Dermis microvascular lymphatic vessel endothelial cell (primary cell): ENCODE measurements at places on chromosomes 2 and 18. TPM values are rescaled to one million over a fixed set of nuclear protein-coding genes. Genes with fewer than 3 reads are reported as not detected.
A peak's percentile ranks its signal among the peaks of the same experiment; 100 is the strongest.

GRCh38 chr18:12726774-12727550 lies 24.1 kb downstream of the PSMG2 start:
- peak; percentile 65 for DNase-seq

DNA sequence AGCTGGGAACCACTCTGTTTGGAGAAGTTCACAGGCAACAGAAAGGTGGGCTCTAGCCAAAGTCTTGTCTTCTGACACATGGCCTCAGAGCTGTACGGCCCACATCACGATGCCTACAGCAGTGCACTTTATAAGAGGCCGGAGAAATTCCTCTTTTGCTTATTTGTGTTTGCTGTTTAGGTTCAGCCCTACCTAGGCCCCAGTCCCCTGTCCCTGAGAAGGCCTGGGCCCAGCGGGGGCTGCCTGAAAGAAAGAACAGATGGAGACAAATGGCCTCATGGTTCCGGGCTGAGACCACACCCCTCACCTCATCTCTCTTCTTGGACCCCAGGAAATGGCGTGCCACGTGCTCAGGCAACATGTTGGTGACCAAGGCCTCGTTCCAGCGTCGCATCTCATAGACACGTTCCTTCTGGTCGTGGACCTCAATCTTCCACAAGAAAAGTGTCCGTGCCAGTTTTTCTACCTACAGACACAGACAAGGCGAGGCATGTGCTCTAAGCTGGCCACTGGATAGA lies 30.9 kb downstream of the CENPO start:
- DNase-seq: no peak

DNA sequence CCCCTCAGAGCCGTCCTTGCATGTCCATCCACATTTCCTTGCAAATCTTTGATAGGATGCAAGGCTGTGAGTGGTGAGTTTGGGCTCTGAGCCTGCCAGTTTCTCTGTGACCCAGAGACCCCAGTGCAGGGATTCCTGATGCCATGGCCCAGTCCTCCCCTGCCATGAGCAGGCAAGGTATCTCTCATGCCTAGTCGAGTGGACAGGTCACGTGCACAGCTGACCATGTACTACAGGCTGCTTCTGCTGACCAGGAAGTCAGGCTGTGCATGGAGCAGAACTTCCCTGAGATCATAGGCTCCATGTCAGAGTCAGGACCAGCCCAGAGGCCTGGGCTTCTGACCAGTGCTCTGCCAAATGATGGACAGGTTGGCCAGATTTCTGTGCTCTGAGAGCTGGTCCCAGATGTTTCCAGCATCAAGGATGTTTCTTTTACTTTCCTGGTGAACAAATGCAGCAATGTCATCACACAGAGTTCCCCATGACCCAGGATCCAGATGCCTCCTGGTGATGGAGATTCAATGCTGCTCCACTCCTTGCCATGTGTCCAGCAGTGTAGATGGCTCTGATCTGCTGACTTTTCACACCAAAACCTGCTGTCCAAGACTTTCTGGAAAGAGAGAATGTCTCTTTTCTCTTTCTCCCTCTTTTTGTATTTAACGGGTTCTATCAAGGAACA lies 321.6 kb upstream of the HS6ST1 start:
- DNase-seq: no peak

DNA sequence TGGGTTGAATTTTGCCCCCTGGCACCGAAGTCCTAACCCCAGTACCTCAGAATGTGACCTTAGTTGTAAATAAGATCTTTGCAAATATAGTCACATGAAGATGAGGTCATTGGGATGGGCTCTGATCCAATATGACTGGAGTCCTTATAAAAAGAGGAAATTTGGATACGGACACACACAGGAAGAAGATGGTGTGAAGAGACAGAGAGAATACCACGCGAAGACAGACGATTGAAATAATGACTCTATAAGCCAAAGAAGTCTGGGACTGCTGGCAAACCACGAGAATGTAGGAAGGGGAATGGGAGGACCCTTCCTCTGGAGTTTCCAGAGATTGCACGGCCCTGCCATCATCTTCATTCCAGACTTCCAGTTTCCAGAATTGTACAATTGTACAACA lies 98.6 kb downstream of the CPO start:
- peak; percentile 39 for DNase-seq

Gene UGT1A6
- not detected in 2 replicates for total RNA-seq

- no peak for DNase-seq
These were observed 3.9 kb upstream of the IL1R2 start for GRCh38 chr2:101987832-101988231.

DNA sequence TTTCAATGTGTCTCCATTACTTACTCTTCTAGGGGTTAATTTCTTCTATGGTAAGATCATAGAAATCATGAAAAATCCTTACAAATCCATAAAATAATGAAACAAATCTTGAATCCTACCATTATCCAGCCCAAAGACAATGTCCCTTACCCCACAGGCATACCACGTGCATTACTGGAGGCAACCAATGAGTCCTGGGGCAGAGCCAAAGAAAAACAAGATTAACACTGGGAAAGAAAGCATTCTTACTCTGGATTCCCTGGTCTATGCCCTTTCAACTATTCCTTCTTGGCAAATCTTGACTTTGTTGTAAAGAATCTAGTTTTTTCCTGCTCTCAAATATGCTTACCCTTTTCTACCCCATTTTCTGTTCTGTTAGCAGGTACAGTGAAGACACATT lies 3.1 kb upstream of the GALNT1 start:
- DNase-seq: no peak

GRCh38 chr2:170733798-170734600 lies 18.9 kb downstream of the SP5 start:
- DNase-seq: no peak

- no peak for DNase-seq
These were observed 10.9 kb downstream of the TMEM87B start for GRCh38 chr2:112065966-112066365.

GRCh38 chr18:64720781-64721464 lies 572.0 kb upstream of the LINC00305 start:
- no peak for DNase-seq

Gene MRPS9
- total RNA-seq: 12.9 and 18.7 TPM in 2 replicates

DNA sequence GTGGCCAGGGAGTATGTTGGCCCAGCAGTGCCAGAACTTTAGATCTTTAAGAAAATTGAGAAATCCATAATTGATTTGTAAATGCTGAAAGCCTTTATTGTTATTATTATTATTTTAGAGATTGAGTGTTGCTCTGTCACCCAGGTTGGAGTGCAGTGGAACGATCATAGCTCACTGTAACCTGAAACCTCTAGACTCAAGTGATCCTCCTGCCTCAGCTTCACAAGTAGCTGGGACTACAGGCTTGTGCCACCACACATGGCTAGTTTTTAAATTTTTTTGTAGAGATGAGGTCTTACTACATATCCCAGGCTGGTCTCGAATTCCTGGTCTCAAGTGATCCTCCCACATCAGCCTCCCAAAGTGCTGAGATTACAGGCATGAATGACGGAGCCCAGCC lies 143.2 kb upstream of the CCDC68 start:
- no peak for DNase-seq

- DNase-seq: no peak
These were observed 68.7 kb downstream of the RHBDD1 start for GRCh38 chr2:226904592-226904991.

DNA sequence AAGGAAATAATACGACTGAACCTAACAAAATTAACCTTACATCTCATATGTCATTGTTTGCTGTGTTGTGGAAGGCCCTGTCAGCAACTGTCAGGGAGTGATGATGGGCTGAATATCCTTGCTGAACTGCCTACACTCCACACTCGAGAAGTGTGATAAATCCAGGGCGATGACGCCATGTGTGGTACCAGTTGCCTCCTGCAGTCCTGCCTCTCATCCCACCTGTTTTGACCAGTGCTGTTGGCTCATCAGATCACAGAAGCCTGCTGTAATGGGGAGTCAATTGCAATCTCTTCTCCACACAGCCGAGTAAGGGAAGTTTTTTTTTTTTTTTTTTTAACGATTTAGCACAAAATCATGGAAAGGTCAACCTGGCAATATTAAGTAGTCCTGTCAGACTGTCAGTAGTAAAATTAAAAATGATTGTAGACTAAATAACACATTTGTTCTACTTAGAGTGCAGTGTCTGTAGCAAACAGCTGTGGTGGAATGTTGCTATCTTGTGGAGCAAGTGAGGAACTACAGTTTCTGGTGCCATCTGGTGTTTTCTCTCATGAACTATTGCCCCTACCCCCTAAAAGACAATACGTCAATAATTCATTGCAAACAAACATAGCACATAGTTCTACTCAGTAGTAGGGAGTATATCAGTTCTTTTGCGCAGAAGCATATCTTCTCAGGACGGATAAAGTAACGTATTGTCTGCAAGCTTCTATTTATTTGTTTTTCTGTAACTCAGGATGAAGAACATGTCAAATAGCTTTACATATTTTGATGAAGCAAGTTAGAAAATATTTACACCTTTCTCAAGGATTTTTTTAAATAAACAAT lies 347.6 kb downstream of the CTNNA2 start:
- no peak for DNase-seq

Gene SCN2A
- total RNA-seq: under 0.01 TPM in 2 replicates

DNA sequence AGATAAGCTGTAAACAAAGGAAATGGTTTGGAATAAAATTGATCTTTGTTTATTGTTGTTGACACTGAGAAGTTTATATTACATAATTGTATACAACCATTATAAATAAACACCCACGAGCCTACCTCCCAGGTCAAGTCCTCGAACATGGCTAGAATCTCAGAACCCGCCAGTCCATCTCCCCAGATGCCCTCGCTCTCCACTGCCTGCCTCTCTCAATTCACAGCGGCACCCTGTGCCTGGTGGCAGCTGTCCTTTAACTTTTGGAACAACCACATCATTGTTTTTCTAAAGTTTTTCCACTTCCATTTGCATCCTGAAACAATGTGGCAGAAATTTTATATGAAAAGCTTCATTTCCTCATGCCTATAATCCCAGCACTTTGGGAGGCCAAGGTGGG lies 52.2 kb upstream of the OTOS start:
- DNase-seq: no peak

GRCh38 chr18:12960853-12961397 lies 13.1 kb downstream of the SEH1L start:
- DNase-seq: no peak

DNA sequence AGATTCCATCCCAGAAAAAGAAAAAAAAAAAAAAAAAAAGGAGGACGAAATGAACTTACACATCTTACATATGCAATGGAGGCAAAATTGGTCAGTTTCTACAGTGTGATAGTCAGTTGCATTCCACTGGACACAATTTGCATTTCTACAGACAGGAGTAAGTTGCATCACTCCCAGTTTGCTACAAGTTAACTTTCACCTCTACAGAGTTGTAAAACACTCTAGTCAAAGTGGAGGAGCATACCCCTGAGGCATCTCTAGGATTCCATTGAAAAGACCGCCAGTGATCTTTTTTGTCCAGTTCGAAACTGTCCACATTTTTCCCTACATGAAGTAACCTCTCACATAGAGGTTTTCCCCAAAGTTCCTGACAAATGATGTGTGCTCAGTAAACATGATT lies 202.8 kb downstream of the VAPA start:
- DNase-seq: no peak

DNA sequence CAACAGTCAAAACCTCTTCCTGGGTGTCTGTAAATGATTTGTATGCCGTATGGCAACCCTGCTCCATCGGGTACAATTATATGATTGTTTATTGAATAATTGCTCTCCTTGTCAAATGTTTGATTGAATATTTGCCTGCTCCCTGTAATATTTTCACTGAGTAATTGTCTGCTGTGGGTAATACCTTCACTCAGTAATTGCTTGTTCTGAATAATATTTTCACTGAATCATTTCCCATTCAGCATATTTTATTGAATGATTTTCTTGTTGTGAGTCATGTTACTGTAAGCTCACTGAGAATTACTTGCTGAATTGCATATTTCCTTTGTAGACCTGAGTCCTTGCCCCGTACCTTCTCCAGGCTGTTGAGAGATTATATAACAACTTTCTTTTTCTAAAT lies 535.2 kb downstream of the METTL4 start:
- no peak for DNase-seq
